ENCODE measurements at places on chromosomes 2 and 18.

GRCh38 chr2:216688731-216689340 lies 6.5 kb downstream of the IGFBP5 start:
- DNase-seq, result no peak

GRCh38 chr2:196041786-196042185 lies 26.9 kb downstream of the DNAH7 start:
- no peak for DNase-seq

DNA sequence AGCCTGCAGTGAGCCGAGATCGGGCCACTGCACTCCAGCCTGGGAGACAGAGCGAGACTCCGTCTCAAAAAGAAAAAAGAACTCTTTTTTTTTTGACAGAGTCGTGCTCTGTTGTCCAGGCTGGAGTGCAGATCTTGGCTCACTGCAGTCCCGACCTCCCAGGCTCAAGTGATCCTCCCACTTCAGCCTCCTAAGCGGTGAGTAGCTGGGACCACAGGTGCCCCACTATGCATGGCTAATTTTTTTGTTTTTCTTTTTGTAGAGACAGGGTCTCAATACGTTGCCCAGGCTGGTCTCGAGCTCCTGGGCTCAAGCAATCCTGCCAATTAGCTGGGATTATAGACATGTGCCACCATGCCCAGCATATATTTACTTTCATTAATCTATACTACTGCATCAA lies 12.5 kb upstream of the INO80D start:
- DNase-seq, result no peak

DNA sequence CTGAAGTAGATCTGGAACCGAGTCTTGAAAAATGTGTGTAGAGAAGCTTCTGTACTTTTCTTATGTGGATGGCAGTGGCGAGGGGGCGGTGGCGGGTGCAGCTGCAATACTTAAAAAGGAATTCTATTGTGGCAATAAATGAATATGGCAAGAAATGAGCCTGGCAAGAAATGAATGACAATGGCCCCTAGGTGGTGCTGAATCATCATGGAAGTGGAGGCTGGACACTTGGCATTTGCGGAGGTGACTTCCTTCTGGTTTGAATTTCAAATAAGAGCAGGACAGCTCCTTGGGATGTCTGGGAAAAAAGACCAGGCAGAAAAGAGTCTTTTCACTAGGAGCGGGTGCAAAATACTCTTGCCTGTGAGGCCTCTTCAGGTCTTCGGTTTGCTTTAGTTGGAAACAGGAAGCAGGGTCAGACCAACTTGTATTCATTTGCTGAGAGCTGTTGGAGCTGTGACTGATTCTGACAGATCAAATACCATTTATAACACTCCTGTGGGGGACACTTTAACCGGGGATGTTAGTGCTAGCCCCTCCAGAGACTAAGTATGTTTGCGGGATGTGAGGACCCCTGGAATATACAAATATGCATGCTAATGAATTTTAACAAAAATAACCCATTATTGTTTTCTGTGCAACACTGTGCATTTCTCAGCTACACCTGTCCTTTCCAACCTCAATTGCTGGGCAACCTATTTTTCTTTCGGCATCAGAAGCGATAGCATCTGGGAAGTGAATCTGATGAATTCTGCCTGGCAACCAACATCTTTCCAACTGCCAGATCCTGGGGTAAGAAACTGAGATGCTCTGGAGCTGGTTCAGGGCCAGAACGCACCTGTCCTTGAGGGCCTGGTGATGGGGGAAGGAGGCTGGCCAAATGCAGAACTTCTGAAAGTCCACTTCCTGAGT lies 35.4 kb downstream of the FASTKD2 start:
- DNase-seq, result peak; percentile 55

DNA sequence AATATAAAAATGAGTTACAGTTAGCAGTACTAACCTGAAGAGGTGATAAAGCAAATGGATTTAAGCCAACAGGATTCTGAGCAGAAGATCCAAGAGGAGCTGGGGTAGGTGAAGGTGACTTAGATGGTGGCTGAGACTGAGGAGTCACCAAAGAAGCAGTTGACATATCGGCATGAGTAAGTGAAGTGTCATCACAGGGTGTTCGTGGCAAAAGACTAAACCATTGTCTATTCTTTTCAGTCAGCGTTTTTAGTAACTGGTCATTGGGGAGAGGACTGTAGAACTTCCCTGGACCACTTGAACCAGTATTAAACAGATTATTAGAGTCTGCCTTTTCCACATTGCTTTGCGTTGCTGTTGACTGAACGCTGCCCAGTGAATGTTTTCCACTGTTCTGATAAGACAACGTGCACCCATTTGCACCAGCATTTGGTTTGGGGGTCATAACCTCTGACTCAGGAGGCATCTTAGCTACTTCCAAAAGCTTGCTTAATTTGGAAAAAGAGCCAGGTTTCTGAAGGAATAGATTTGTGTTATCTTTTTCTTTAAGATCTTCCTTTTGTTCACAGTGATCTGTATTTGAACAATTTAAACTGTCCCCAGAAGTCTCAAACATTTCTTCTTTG lies 63.3 kb upstream of the WDSUB1 start:
- no peak for DNase-seq

All from hypothalamus (tissue), 51 donors.